Ovary (tissue), 10 donors: ENCODE measurements at places on chromosomes 7 and 10.

GRCh38 chr7:2870471-2870931 lies 26.4 kb upstream of the GNA12 start:
- H3K27ac ChIP-seq: peak overlapping the region; percentile 82
- H3K27me3 ChIP-seq: no peaks in the 10 kb centered on the region
- DNase-seq: peak; percentile 90
- no peaks in the 10 kb centered on the region for H3K36me3 ChIP-seq

GRCh38 chr7:153099235-153099634 lies 339.7 kb downstream of the ACTR3B start:
- H3K36me3 ChIP-seq: no peaks in the 10 kb centered on the region
- no peak overlapping the region for H3K27ac ChIP-seq
- no peak for DNase-seq
- no peaks in the 10 kb centered on the region for H3K27me3 ChIP-seq
- H3K4me3 ChIP-seq: no peak overlapping the region

GRCh38 chr10:77845451-77845850 lies 81.1 kb downstream of the DLG5 start:
- H3K27ac ChIP-seq: no peak overlapping the region
- no peaks in the 10 kb centered on the region for H3K36me3 ChIP-seq
- H3K4me1 ChIP-seq: peaks cover 6% of the 10 kb centered on the region

- no peak overlapping the region for H3K4me3 ChIP-seq
- H3K27me3 ChIP-seq: no peaks in the 10 kb centered on the region
- H3K27ac ChIP-seq: no peak overlapping the region
- no peak for DNase-seq
Measured at GRCh38 chr7:86534641-86535040, 109.1 kb upstream of the GRM3 start.

DNA sequence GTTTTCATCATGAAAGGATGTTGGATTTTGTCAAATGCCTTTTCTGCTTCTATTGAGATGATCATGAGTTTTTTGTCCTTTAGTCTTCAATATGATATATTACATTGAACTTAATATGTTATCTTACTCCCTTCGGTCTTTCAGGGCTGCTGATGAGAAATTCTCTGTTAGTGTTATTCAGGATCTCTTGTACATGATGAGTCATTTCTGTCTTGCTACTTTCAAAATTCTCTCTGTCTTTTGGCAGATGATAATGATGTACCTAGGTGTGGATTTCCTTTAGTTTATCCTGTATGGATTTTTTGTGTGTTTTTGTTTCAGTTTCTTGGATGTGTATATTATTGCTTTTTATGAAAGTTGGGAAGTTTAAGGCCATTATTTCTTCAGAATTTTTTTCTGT lies 320.9 kb upstream of the NPSR1 start:
- H3K27me3 ChIP-seq: no peaks in the 10 kb centered on the region
- no peak overlapping the region for H3K27ac ChIP-seq
- DNase-seq: no peak
- H3K4me1 ChIP-seq: no peaks in the 10 kb centered on the region

GRCh38 chr7:110944966-110945644 lies 145.8 kb upstream of the LRRN3 start:
- DNase-seq: no peak
- H3K4me3 ChIP-seq: no peak overlapping the region
- no peaks in the 10 kb centered on the region for H3K27me3 ChIP-seq
- H3K36me3 ChIP-seq: no peaks in the 10 kb centered on the region
- H3K4me1 ChIP-seq: peaks cover 9% of the 10 kb centered on the region

- no peak for DNase-seq
- H3K27ac ChIP-seq: no peak overlapping the region
- peaks cover 5% of the 10 kb centered on the region for H3K4me1 ChIP-seq
Measured at GRCh38 chr10:34522546-34522945, 292.6 kb downstream of the PARD3 start.

DNA sequence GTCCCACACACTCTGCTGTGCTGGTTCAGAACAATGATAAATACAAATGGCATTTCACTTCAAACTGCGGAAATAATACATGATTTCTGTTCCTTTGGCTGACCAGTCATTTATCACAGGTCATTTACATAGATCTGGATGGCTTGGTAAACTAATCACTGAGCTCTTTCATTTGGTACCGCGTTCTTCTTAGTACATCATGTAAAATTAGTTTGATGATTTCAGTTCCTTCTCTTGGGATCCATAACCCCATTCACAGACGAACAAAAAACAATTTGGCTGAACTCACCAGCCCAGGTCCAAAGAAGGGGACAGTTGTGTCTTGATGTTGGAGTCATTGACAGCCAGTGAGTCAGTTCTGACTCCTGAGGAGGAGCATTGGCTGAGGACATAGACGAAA lies 689.8 kb downstream of the INHBA start:
- no peak for DNase-seq
- no peak overlapping the region for H3K4me3 ChIP-seq
- H3K27ac ChIP-seq: no peak overlapping the region
- H3K27me3 ChIP-seq: no peaks in the 10 kb centered on the region
- H3K36me3 ChIP-seq: no peaks in the 10 kb centered on the region
